ENCODE measurements at places on chromosomes 6 and 20. TPM values are rescaled to one million over a fixed set of nuclear protein-coding genes. Genes with fewer than 3 reads are reported as not detected.

CST11 gene
- not detected for total RNA-seq

SLC17A1 gene
- total RNA-seq = 0.14 TPM

MATN4 gene
- total RNA-seq = 0.19 TPM

LRP11 gene
- 42.8 TPM for total RNA-seq

HTR1B gene
- 0.18 TPM for total RNA-seq

Data from A549 treated with ZK216348 at 1 μM for 4 hours (cell line).